Thyroid gland (tissue), 4 donors: ENCODE measurements at places on chromosomes 2 and 18. TPM values are rescaled to one million over a fixed set of nuclear protein-coding genes. Genes with fewer than 3 reads are reported as not detected.

DNA sequence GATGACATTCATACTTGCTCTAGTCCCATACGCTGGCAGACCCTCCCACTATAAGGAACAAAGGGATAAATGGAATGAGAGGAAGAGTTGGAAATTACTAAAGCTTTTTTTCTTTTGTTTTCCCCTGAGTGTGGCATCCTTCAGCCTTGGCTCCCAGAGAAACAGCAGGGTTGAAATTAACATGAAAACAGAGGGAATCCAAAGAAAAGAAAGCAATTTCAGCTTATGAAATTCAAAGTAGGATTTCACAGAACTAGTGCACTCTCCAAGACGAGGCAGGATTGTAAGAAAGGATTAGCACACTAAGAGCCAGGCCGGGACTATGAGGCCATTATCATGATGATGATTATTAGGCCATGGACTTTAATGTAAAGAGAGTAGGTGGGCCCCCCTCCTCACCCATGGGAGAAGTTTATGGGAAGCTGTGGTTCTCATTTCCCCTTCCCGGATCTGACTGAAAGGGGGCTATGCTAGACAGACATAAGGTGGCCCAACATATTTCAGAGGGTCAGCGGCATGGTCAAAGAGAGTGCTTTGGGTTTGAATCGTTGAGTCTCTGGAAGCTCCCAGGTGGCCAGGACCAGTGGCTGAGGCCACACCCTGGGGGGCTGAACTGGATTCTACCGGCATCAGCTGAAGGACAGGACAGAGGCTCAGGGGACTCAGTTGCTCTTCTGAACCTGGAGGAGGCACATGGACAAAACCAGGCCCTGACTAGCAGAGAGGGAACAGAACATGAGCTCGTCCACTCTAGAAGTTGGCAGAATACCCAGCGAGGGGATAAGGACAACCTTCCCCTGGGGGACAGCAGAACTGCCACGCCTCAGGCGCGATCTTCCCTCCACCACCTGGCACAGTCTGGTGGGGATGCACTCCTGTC, 100.1 kb upstream of the ARL4C start:
- H3K4me1 ChIP-seq = no peaks in the 10 kb centered on the region
- no peaks in the 10 kb centered on the region for H3K27me3 ChIP-seq
- no peak overlapping the region for H3K27ac ChIP-seq
- no peak for DNase-seq

DNA sequence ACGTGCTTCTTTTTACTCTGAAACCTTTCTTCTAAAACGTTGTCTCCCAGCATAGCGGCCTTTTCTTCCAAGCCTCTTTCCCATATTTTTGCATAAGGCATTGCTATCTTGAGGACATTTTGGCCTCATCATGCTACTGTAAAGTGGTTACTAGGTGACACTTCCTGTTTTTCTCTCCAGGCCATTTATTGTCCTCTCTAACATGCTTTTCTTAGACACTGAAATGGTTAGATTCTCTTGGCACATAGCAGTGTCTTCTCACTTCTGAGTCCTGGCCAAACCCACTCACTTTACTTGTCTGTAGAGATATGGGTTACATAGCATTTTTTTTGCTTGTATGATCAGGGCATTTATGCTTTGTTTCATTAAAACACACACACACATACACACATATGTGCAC, 50.1 kb upstream of the KCNH7 start:
- no peaks in the 10 kb centered on the region for H3K27me3 ChIP-seq
- DNase-seq = no peak
- no peak overlapping the region for H3K4me3 ChIP-seq
- no peak overlapping the region for H3K27ac ChIP-seq

DNA sequence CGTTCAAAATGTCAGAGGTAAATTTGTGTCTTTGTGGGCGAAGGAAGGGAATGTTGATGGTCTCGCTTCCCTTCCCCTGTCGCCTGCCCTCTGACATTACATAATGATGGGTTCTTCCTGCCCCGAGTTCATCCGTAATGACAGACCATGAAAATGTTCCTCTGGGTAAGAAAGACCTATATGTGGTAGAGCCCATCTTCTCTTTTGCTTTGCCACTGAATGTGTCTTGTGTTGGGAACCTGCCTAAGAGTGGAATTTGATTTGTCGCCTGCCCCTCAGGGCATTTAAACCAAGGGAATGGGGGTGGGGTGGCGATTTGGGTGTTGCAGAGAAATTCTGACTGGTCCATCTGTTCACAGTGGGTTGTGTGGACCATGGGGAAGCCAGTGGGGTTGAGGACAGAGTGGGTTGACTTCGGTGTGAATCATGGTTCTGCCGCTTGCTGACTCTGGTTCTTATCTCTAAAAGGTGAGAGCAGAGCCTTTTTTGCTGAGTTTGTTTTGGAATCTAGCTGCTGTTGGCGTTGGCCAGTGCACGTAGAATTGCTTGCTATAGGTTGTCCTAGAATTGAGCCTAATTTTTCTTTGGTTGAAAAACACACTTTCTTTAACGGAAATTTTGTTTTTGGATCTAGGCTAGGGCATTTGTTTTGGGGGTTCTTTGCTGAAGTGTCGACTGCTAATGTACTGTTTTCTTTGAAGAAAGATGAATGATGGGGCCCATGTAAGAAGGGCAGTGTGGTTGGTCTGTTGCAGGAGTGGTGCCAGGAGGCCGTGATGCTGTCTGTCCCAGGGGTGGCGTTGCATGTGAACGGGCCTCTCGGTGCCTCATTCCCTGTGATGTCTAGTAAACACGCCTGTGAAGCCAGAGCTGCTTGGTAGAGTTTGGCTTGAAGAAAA, 1.3 kb downstream of the INPP4A start:
- peaks cover 16% of the 10 kb centered on the region for H3K4me1 ChIP-seq
- peak overlapping the region; percentile 68 for H3K4me3 ChIP-seq
- no peak for DNase-seq
- no peaks in the 10 kb centered on the region for H3K36me3 ChIP-seq

MC5R gene
- not detected for total RNA-seq

DNA sequence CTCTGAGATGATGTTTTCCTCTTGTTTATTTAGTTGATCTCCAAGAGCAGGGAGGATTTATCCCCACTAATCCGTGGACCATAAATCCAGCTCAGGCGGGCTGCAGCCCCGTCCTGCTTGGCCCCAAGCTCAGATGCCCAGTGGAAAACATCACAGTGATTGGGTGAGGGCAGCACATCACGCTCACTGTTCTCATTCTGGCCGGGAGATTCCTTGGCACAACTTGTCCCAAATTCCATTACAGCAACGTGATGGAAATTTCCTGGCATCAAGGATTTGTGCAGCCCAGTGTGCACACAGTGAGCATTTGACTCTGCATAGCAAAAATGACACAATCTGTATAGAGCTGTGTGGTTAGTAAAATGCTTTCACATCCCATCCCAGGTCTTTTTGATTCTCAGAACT, 96.8 kb downstream of the VAPA start:
- H3K27me3 ChIP-seq = no peaks in the 10 kb centered on the region
- DNase-seq = no peak
- no peaks in the 10 kb centered on the region for H3K4me1 ChIP-seq
- H3K4me3 ChIP-seq = no peak overlapping the region
- no peak overlapping the region for H3K27ac ChIP-seq
- H3K36me3 ChIP-seq = no peaks in the 10 kb centered on the region

DNA sequence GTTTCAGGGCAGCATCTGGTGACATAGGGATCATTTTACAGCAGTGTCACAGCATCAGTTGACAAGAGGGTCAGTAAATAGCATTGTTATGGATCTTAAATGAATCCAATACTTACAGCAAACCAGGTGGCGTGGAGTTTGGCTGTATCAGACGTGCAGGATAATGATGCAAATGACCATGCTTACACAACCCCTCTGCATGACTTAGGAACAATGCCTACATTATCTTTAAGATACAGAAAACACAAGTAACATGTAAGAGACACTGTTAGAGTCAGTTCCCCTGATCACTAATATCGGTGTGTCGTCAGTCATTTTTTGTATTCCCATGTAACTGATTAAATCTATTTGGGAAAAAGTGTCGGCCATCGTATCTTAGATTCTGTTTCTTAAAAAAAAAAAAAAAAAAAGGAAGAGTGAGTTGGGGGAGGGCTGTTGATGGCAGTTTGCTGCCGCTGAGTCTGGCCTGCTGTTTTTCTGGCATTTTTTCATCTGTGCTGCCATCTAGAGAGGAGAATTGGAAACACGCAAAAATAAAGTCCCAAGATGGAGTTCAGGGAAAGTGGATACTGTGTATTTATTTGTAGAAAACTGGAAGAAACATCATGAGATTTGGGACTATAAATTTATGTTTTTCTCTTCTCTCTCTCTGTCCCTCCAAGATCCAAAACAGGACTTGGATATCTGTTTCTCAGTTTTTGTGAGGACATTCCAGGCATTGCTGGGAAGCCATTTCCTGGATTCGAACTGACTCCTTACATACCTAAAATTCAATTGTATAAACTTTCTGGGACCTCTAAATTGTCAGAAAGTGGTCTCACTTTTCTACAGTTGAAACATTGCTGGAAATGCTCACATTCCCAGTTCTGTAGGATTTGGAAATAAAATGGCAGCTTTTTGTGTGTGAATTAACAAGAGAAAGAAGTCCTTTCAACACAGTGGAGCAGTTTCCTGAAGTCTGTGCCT, 60.3 kb upstream of the AGPS start:
- no peak overlapping the region for H3K4me3 ChIP-seq
- H3K36me3 ChIP-seq = no peaks in the 10 kb centered on the region
- H3K27ac ChIP-seq = peak overlapping the region; percentile 88
- H3K4me1 ChIP-seq = peaks cover 8% of the 10 kb centered on the region
